Stimulated activated CD8-positive, alpha-beta memory T cell treated with anti-CD3 and anti-CD28 coated beads, Interleukin-7, amount 100 ng/mL, for 24 hours (primary cell): ENCODE measurements at places on chromosomes 1 and 21.

DNA sequence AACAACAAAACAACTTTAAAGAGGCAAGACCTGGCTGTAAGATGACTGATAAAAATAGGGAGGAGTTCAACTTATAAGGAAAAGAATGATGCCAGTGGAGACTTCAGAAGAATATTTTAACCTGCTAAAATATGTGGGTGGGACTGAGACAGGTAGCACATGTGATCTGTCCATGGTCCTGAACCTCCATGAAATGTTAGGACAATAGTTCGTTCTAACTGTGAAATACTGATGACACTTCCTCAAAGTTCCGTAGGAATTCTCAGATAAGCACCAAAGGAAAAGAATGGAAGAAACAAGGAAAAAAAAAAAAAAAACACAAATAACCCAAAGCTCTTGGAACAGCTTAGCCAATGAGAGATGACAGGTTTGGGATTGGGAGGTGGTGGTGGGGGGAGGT lies 44.7 kb downstream of the CDC42BPA start:
- no peak for DNase-seq

GRCh38 chr1:18734001-18734400 lies 103.4 kb downstream of the PAX7 start:
- no peak for DNase-seq

GRCh38 chr1:3393987-3394920 lies 60.2 kb upstream of the ARHGEF16 start:
- no peak for DNase-seq

GRCh38 chr1:235567812-235568503 lies 63.7 kb upstream of the B3GALNT2 start:
- DNase-seq, result no peak

- no peak for DNase-seq
Measured at GRCh38 chr1:8165595-8166360, 139.7 kb upstream of the ERRFI1 start.

DNA sequence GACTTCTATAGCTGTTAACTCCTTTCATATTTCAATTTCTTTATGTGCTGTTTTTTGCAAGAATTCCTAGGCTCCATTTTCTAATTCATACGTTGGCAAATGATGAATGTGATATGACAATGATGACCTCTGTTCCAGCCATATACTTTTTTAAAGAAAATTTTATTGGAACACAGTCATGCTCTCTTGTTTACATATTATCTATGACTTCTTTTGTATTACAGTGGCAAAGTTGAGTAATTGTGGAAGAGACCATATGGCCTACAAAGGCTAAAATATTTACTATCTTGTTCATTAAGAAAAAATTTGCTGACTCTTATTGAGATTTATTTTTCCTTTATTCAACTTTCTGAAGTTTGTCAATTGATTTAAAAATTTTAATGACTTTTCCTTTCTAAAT lies 7.1 kb downstream of the IFI44L start:
- DNase-seq, result no peak

DNA sequence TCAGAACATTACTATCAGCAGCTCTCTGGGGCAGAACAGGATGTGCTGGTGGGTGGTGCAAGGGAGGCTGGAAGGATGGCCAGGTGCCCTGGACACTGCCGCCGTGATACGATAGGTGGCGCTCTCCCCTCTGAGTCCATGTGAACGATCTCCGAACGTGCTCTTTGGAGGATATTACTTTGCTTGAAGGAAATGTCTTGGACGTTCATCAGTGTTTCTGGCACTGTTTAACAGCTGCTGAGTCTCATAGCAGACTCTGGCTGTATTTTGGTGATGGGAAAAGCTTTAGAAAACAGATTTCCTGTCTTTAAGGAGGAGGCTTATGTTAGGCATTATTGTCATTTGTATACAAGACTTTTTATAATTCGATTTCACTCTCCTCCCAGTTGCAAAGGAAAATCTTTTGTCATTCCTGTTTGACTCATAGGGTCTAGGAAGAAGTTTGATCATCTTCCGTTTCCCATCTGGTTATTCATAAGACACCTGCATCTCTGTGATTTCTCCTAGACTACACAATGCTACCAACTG lies 386.2 kb upstream of the ADGRL2 start:
- DNase-seq, result no peak

GRCh38 chr21:14675774-14676530 lies 129.8 kb upstream of the SAMSN1 start:
- no peak for DNase-seq

GRCh38 chr1:210557426-210558077 lies 228.8 kb downstream of the HHAT start:
- DNase-seq, result no peak

DNA sequence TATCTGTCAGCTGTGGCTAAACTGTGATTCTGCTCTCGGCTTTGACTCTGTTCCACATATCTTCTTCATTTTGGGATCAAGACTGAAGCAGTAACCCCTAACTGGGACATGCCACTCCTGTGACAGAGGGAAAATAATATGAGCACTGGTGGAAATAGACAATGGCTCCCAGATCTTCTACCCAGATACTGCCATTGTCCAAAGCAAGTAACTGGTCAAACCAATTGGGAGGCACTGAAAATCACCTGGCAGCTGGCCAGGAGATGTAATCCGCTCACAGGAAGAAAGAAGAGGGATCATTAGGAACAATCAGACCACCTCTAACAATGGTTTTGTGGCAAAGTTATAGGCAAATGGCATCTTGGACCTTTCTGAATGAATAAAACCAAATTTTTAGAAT lies 10.7 kb downstream of the SNX7 start:
- DNase-seq, result no peak

GRCh38 chr1:12771186-12771585 lies 2.4 kb upstream of the PRAMEF12 start:
- no peak for DNase-seq
